Transverse colon (tissue), 4 donors: ENCODE measurements at places on chromosomes 1 and 21. TPM values are rescaled to one million over a fixed set of nuclear protein-coding genes. Genes with fewer than 3 reads are reported as not detected.
A peak's percentile ranks its signal among the peaks of the same experiment; 100 is the strongest.

The PCSK9 gene
- not detected for total RNA-seq

The SPTA1 gene
- total RNA-seq = not detected

The FHAD1 gene
- not detected for total RNA-seq

The RGS5 gene
- total RNA-seq = 50.7 TPM

The UBE2J2 gene
- 58.6 TPM for total RNA-seq

- H3K4me3 ChIP-seq = no peak overlapping the region
- no peaks in the 10 kb centered on the region for H3K36me3 ChIP-seq
- no peak for DNase-seq
- no peaks in the 10 kb centered on the region for H3K27me3 ChIP-seq
These were observed 19.1 kb upstream of the SPAG17 start for GRCh38 chr1:118204105-118204504.

GRCh38 chr1:188394677-188395076 is 1565.9 kb downstream of the PLA2G4A start:
- H3K27me3 ChIP-seq = no peaks in the 10 kb centered on the region
- no peak overlapping the region for H3K27ac ChIP-seq
- no peak overlapping the region for H3K4me3 ChIP-seq

GRCh38 chr1:31397360-31398095 is 15.5 kb upstream of the SERINC2 start:
- DNase-seq = no peak
- no peaks in the 10 kb centered on the region for H3K27me3 ChIP-seq
- no peak overlapping the region for H3K27ac ChIP-seq
- H3K36me3 ChIP-seq = no peaks in the 10 kb centered on the region
- H3K4me1 ChIP-seq = peaks cover 7% of the 10 kb centered on the region

DNA sequence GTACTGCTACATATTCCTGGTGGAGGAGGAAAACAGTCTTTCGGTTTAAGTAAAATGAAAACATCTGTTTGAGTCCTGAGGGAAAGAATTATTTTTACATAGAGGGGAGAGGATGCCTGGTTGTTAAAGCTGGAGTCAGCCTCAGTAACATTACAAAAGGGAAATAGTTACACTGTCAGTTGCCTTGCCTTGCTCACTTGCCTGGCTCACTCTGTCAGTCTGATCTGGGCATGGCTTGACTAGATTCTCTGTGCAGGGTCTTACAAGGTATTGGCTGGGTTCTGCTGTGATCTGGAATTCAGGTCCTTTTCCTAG is 8.4 kb upstream of the UBE2U start:
- no peaks in the 10 kb centered on the region for H3K4me1 ChIP-seq
- H3K27ac ChIP-seq = no peak overlapping the region
- H3K27me3 ChIP-seq = no peaks in the 10 kb centered on the region
- DNase-seq = no peak
- no peaks in the 10 kb centered on the region for H3K36me3 ChIP-seq
- no peak overlapping the region for H3K4me3 ChIP-seq

GRCh38 chr1:227556288-227556687 is 7.1 kb upstream of the ZNF678 start:
- H3K27ac ChIP-seq = no peak overlapping the region
- no peaks in the 10 kb centered on the region for H3K4me1 ChIP-seq
- H3K36me3 ChIP-seq = no peaks in the 10 kb centered on the region
- DNase-seq = no peak
- peaks cover 32% of the 10 kb centered on the region for H3K27me3 ChIP-seq
- H3K4me3 ChIP-seq = no peak overlapping the region

DNA sequence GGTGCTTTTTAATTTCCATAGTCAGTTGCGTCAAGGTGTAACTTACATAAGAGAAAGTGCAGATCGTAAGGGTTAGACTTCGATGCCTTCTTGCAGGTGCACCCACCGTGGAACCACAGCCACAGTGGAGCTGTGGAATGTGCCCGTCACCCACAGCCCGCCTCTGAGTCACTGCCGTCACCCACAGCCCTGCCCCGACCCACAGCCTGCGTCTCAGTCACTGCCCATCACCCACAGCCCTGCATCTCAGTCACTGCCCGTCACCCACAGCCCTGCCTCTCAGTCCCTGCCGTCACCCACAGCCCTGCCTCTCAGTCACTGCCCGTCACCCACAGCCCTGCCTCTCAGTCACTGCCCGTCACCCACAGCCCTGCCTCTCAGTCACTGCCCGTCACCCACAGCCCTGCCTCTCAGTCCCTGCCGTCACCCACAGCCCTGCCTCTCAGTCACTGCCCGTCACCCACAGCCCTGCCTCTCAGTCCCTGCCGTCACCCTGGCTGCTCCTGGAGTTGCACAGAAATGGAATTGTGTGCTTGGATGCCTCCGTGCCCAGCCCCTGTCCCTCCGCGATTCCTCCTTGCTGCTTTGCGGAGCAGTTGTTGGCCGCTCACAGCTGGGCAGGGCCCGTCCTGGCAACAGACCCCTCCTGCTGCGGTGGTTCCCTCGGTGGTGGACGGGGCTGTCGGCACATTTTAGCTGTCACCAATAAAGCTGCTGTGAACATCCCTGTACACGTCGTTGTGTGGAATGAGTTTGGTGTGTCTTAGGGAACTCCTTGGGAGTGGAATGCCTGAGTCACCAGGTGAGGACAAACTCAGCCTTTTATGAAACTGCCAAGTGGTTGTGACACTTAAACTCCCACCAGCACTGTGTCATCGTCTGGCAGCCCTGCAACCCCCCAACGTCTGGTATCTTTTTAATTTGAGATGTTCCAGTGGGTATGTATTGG is 44.9 kb upstream of the COL6A2 start:
- H3K27me3 ChIP-seq = no peaks in the 10 kb centered on the region
- DNase-seq = no peak
- H3K4me1 ChIP-seq = peaks cover 10% of the 10 kb centered on the region
- peak overlapping the region; percentile 91 for H3K27ac ChIP-seq
- no peak overlapping the region for H3K4me3 ChIP-seq
- no peaks in the 10 kb centered on the region for H3K36me3 ChIP-seq

- H3K27ac ChIP-seq = no peak overlapping the region
- H3K27me3 ChIP-seq = no peaks in the 10 kb centered on the region
- H3K4me3 ChIP-seq = no peak overlapping the region
- DNase-seq = no peak
- peaks cover 35% of the 10 kb centered on the region for H3K4me1 ChIP-seq
These were observed 6.3 kb downstream of the AP4B1 start for GRCh38 chr1:113898241-113898814.

GRCh38 chr1:218462587-218462986 is 117.5 kb downstream of the TGFB2 start:
- no peaks in the 10 kb centered on the region for H3K36me3 ChIP-seq
- DNase-seq = no peak
- peak overlapping the region; percentile 32 for H3K27ac ChIP-seq

DNA sequence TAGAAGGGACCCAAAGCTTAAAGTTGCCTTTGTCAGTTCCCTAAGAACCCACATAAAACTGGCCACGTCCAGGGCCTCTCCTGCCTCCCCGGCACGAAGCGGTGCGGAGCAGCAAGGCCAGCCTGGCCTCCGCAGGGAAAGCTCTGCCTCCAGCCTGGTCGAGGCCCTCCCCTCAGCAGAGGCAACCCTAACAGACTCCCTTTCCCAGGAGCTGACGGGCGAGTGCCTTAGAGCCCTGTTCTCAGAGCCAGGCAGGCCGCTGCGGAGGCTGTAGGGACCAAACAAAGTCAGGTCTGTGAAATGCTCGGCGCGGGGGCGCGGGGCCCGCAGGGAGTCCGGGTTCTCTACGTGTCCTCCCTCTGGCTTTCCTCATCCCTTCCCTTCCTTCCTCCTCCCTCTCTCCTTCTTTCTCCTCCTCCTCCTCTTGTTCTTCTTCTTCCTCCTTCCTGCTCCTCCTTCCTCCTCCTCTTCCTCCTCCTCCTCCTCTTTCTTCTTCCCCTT is 40.7 kb downstream of the RIPK4 start:
- H3K4me1 ChIP-seq = no peaks in the 10 kb centered on the region
- no peak overlapping the region for H3K27ac ChIP-seq
- no peak for DNase-seq
- no peaks in the 10 kb centered on the region for H3K36me3 ChIP-seq
- peaks cover 34% of the 10 kb centered on the region for H3K27me3 ChIP-seq
- no peak overlapping the region for H3K4me3 ChIP-seq

DNA sequence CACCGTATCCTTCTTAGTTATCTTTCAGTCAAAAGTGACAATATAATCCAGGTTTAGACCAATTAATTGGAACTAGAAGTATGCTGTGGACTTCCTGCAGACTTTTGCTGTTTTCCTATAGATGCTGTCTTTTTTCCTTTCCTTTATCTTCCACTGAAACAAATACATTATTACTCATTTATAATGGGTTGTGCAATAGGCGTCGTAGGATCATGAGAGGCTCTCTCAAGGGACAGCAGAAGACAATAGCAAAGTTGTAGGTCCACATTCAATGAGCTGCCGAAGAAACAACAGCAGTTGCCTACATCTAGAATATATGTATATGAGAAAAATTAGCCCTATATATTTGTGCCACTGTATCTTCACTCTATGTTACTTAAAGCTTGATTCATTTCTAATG is 371.6 kb downstream of the AMY1C start:
- no peaks in the 10 kb centered on the region for H3K27me3 ChIP-seq
- H3K36me3 ChIP-seq = no peaks in the 10 kb centered on the region
- no peak for DNase-seq
- H3K4me1 ChIP-seq = no peaks in the 10 kb centered on the region
- no peak overlapping the region for H3K4me3 ChIP-seq

GRCh38 chr1:25666460-25666859 is 49.9 kb downstream of the MAN1C1 start:
- H3K27ac ChIP-seq = no peak overlapping the region
- no peak for DNase-seq
- H3K4me3 ChIP-seq = no peak overlapping the region
- peaks cover 8% of the 10 kb centered on the region for H3K4me1 ChIP-seq

DNA sequence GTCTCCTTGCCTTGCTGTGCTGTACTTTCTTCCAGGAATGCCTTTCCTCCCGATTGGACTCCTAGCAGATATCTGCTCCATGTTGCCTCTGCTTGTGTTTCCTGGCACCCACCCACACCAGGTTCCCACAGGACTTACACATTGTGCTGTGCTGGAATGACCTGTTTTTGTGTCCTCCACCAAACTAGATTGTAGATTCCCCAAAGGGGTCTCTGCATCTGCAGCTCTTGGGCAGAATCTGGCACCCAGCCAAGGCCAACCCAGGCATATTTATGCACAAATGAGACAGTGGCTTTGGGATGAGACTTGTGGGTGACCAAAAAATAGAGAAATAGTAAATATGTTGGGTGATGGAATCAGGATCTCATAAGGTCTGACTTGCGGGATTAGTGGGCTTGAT is 278.2 kb downstream of the RRAGC start:
- no peak for DNase-seq
- no peak overlapping the region for H3K4me3 ChIP-seq
- no peaks in the 10 kb centered on the region for H3K36me3 ChIP-seq
- H3K27ac ChIP-seq = no peak overlapping the region
- peaks cover 54% of the 10 kb centered on the region for H3K27me3 ChIP-seq

- no peaks in the 10 kb centered on the region for H3K4me1 ChIP-seq
- no peak overlapping the region for H3K4me3 ChIP-seq
- no peak overlapping the region for H3K27ac ChIP-seq
These were observed 684.0 kb downstream of the NCAM2 start for GRCh38 chr21:21682172-21682571.

GRCh38 chr1:102071451-102071850 is 74.7 kb upstream of the OLFM3 start:
- no peaks in the 10 kb centered on the region for H3K27me3 ChIP-seq
- no peak for DNase-seq
- no peaks in the 10 kb centered on the region for H3K4me1 ChIP-seq
- H3K4me3 ChIP-seq = no peak overlapping the region
- no peak overlapping the region for H3K27ac ChIP-seq

DNA sequence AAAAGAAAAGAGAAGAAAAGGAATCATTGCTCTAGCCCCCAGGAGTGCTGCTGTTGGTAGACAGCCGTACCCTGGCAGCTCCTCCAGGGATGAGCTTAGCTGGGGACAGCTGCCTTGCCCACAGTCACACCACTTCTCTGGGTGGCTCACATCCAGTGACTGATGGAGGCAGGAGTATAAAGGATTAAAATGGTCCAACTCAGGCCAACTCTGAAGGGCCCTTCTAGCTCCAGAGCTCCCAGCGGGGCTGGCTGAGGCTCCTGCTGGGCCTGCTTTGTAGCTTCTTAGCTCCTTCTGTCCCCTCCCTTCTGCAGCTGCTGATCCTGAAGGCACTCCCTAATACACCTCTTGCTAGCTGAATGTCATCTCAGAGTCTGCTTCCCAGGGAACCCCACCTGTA is 4.4 kb downstream of the CITED4 start:
- DNase-seq = no peak
- H3K27me3 ChIP-seq = peaks cover 4% of the 10 kb centered on the region
- no peaks in the 10 kb centered on the region for H3K36me3 ChIP-seq
- H3K4me3 ChIP-seq = no peak overlapping the region
- H3K4me1 ChIP-seq = peaks cover 15% of the 10 kb centered on the region

- DNase-seq = no peak
- no peaks in the 10 kb centered on the region for H3K27me3 ChIP-seq
- H3K36me3 ChIP-seq = no peaks in the 10 kb centered on the region
These were observed 13.8 kb upstream of the EYA3 start for GRCh38 chr1:28102189-28102588.

- DNase-seq = no peak
- H3K36me3 ChIP-seq = no peaks in the 10 kb centered on the region
- H3K27me3 ChIP-seq = no peaks in the 10 kb centered on the region
- H3K4me3 ChIP-seq = no peak overlapping the region
These were observed 115.6 kb downstream of the UCK2 start for GRCh38 chr1:165942927-165943597.

GRCh38 chr1:175892686-175893085 is 149.3 kb upstream of the TNR start:
- H3K4me3 ChIP-seq = no peak overlapping the region
- no peak overlapping the region for H3K27ac ChIP-seq

DNA sequence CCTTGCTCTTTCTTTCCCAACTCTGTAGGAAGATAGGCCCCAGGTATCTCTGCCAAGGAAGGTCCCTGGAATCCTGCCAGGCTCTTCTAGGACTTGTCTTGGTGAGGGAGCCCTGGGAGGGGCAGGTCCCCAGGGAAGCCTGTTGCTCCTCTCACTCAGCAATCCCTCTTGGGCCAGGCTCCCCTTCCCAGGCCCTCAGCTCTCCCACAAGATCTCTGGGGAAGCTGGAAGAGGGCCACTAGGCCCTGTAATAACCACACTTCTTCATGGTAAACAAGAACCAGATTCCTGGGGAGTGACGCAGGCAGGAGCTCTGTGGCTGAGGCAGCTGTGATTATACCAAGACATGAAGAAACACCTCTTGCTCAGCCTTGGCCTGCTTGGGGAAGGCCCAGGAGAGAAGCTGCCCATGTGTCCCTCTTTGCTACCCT is 9.9 kb upstream of the MAPKAPK2 start:
- peaks cover 45% of the 10 kb centered on the region for H3K4me1 ChIP-seq
- DNase-seq = peak; percentile 82
- H3K36me3 ChIP-seq = no peaks in the 10 kb centered on the region
- H3K27me3 ChIP-seq = no peaks in the 10 kb centered on the region

DNA sequence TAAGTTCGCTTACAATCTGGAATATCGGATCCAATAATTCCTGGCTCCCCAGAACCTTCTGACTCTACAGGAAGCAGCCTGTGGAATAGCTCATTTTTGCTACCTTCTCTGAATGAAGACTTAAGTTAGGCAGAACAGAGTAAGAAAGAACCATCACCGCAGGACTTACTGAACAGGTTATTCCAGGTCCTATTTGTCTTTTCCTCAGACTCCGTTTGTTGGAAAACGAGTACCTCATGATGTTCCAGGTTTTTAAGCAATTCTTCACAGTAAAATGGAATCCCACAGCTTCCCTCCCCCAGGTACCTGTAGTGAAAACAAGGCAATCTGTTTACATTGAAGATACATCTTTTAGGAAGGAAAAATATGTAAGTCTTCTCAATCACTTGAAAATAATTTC is 59.8 kb downstream of the ADCY10 start:
- no peak overlapping the region for H3K27ac ChIP-seq
- no peaks in the 10 kb centered on the region for H3K36me3 ChIP-seq
- no peaks in the 10 kb centered on the region for H3K4me1 ChIP-seq

GRCh38 chr1:100441651-100442050 is 89.3 kb downstream of the CDC14A start:
- H3K27me3 ChIP-seq = no peaks in the 10 kb centered on the region
- H3K4me3 ChIP-seq = no peak overlapping the region
- H3K27ac ChIP-seq = no peak overlapping the region
- no peak for DNase-seq
- H3K36me3 ChIP-seq = no peaks in the 10 kb centered on the region
